CD14-positive monocyte (primary cell): ENCODE measurements at places on chromosomes 7 and 10.
A peak's percentile ranks its signal among the peaks of the same experiment; 100 is the strongest.

DNA sequence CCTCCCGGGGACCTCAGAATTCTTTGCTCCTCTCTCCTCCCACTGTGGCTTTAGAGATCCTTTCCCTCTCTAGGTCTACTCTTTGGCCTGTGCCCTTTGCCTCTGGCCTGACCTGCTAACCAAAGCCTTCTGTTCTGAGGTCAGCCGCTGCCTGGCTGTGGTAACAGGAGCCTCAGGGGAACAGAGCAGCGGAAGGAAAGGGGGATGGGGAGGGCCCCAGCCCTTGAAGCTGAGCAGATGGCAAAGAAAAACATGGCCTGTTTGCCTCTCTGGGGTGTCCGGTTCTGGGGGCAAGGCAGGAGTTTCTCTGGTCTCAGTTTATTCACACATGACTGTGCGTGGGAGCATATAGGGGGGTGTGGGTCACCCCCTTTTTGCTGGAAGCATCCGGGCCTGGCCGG is 28.2 kb downstream of the COL26A1 start:
- DNase-seq = no peak
- no peak overlapping the region for H3K27ac ChIP-seq
- peaks cover 2% of the 10 kb centered on the region for H3K27me3 ChIP-seq

DNA sequence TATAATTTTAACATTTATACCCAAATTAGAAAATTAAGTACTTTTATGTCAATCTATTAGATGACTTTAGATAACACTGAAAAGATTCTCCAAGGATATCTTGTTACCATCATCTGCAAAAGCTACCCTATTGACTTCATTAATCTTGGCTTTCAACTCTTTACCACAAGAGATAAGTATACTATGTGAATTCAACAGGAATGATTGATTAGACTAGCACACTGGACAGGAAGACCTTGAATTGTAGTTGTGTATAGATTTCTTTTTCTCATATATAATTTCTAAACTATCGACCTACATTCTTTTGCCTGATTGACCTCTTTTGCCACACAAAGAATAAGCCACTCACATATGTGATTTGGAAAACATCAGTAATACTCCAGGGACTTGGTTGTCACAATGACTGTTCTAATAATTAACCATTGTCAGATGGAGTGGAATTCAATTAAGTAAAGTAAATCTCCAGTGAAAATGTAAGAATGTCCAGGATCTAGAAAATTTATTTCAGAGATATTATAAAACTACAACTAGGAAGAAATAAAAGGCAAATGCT is 1132.0 kb downstream of the SORCS1 start:
- H3K27me3 ChIP-seq = no peaks in the 10 kb centered on the region
- no peak overlapping the region for H3K27ac ChIP-seq
- DNase-seq = no peak
- no peaks in the 10 kb centered on the region for H3K36me3 ChIP-seq
- no peaks in the 10 kb centered on the region for H3K4me1 ChIP-seq

GRCh38 chr10:15176269-15176668 is 7.8 kb upstream of the NMT2 start:
- H3K4me3 ChIP-seq = no peak overlapping the region
- H3K27ac ChIP-seq = no peak overlapping the region
- DNase-seq = no peak
- no peaks in the 10 kb centered on the region for H3K4me1 ChIP-seq

DNA sequence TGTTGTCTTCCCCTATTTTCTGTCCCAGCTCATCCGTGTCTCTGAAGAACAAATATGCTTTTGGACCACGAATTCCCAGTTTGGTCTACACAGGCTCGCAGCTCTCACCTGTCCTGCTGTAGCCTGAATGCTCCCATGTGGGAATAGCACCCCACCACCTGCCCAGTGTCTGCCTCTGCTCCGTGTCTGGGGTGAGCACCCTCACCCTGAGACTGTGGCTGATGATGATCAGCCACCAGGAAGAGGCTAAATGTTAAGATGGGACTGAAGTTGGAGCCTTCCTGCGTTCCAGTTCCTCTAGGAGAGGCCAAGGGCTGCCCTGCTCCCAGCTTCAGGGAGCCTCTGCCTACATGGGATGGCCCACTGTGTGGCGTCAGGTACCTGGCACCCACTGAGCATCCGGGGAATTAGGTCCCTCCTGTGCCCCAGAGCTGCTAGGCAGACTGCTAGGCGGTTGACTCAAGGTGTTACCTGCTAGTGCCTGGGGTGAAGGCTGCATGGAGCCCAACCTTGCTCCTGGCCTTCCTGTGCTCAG is 3.7 kb downstream of the PGAM2 start:
- H3K4me1 ChIP-seq = no peaks in the 10 kb centered on the region
- no peak for DNase-seq
- peaks cover 58% of the 10 kb centered on the region for H3K36me3 ChIP-seq
- H3K4me3 ChIP-seq = no peak overlapping the region
- H3K27ac ChIP-seq = no peak overlapping the region

- H3K27ac ChIP-seq = no peak overlapping the region
- H3K27me3 ChIP-seq = no peaks in the 10 kb centered on the region
- no peaks in the 10 kb centered on the region for H3K36me3 ChIP-seq
Observed at GRCh38 chr7:130840599-130840998, 106.6 kb upstream of the KLF14 start.

DNA sequence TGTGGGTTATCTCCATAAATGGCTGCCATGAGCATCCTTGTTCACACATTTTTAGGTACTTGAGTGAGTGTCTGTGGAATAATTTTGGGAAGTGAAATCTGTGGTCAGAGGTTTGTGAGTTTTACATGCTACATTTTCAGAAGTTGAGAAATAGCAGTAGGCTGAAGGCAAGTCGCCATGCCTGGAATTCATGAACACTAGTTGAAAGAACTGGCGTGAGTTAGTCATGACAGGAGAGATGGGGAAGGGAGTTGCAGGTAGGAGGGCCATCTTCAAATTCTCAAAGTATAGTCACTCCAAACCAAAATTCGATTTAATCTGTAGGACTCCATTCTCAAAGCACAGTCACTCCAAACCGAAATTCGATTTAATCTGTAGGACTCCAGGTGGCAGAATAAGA is 89.6 kb downstream of the EGFR start:
- no peaks in the 10 kb centered on the region for H3K27me3 ChIP-seq
- DNase-seq = no peak
- no peak overlapping the region for H3K27ac ChIP-seq
- H3K4me1 ChIP-seq = no peaks in the 10 kb centered on the region
- H3K36me3 ChIP-seq = no peaks in the 10 kb centered on the region

DNA sequence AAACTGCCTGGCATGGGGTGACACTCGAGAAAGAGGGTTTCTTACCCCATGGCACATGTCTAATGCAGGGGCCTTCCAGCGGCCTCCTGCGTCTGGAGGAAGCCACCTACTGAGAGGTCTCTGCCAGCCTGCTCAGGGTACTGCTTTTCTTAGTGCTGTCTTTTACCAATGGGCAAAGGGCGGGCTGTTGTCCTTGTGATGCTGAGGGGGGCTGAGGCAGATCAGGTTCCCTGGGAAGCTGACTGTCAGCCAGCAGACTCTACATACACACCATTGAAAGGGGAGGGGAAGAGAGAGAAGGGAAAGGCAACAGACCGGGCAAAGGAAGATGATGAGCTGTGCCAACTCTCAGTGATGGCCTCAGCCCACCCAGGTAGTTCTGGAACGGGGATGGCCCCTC is 48.7 kb downstream of the COL13A1 start:
- H3K4me3 ChIP-seq = no peak overlapping the region
- H3K4me1 ChIP-seq = no peaks in the 10 kb centered on the region
- no peak for DNase-seq
- no peaks in the 10 kb centered on the region for H3K36me3 ChIP-seq

DNA sequence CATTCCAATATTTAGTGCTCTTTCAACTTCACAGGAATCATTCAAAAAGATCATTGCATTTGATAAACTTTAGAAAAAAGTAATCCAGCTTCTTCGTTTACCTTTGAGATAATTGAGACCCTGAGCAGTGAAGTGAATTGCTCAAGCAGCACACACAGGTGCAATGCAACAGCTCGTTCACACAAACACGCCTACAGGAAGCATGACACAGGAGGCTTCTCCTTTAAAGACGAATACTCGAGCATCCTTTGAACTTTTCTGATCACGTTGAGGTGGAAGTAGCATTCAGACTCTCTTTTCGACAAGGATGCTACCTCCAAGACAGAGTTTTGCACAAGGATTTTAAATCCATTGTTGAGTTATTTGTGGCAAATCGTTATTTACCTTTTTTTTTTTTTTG is 18.0 kb upstream of the RSU1 start:
- H3K4me3 ChIP-seq = no peak overlapping the region
- no peak for DNase-seq
- H3K36me3 ChIP-seq = no peaks in the 10 kb centered on the region
- H3K4me1 ChIP-seq = no peaks in the 10 kb centered on the region

DNA sequence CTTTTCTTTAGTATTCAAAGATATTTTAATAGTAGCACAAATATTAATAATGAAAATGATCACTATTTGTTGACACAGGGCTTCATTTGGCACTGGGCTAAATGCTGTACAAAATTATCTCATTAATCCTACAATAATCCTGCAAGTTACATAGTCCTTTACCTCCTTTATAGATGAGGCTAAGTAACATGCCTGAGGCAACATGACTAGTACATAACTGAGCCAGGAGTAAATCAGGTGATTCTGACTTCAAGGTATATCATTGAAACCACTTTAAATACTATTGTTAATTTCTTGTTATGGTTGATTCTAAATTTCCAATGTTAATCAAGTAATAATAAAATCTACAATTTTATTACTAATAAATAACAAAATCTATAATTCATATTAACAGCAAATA is 39.8 kb downstream of the SEM1 start:
- no peak overlapping the region for H3K4me3 ChIP-seq
- DNase-seq = no peak
- no peaks in the 10 kb centered on the region for H3K4me1 ChIP-seq
- H3K27me3 ChIP-seq = no peaks in the 10 kb centered on the region

DNA sequence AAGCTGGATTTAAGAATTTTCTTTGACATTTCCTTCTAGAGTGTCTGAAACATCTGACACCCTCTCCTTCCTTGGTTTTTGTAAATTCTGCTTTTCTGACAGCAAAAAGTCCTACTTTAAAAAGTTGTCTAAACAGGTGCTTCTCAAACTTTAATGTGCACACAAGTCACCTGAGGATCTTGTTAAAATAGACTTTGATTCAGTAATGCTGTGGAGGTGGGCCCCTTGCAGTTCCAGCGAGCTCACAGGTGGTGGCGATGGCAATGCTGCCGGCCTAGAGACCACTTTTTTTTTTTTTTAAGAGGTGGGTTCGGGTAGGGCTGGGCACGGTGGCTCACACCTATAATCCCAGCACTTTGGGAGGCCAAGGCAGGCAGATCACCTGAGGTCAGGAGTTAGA is 77.1 kb downstream of the ABCC2 start:
- H3K4me3 ChIP-seq = no peak overlapping the region
- no peaks in the 10 kb centered on the region for H3K36me3 ChIP-seq
- H3K27ac ChIP-seq = no peak overlapping the region
- no peak for DNase-seq

DNA sequence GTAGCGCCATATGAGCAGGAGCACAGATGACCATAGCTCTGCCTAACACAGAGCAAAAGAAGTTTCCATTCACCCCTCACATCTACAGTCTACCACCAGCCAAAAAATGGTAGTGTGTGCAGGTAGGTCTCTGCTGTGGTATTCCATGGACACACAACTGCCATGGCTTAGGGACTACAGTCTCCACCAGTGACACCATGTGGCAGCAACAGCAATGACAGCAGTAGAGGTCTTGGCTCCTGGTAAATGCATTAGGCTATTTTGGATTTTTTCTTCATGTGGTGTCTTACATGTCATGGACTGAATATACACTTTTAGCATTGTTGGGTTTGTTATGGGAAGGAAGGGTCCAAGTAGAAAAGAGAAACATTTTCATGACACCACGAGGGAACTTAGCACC is 70.1 kb upstream of the CABCOCO1 start:
- DNase-seq = peak; percentile 11
- H3K36me3 ChIP-seq = no peaks in the 10 kb centered on the region
- H3K27ac ChIP-seq = no peak overlapping the region

DNA sequence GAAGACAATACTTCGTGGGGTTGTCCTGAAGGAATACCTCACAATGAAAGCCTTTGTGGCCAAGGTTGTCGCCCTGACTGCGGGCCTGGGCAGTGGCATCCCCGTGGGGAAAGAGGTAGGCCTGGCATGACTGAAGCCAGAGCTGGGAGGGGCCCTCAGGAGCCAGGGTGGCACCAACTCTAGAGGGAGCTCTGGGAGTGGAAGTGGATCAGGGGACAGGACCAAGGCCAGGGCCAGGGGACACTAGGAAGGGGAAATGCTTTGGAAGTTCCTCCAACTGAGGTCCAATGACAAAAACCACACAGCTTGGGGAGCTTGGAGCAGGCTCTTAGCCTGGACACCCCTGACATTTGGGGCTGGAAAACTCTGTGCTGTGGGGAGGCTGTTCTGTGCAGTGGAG is 5.8 kb downstream of the CLCN1 start:
- H3K36me3 ChIP-seq = no peaks in the 10 kb centered on the region
- peak; percentile 66 for DNase-seq
- H3K27ac ChIP-seq = no peak overlapping the region
- H3K27me3 ChIP-seq = no peaks in the 10 kb centered on the region

- H3K27me3 ChIP-seq = no peaks in the 10 kb centered on the region
- no peak overlapping the region for H3K27ac ChIP-seq
Observed at GRCh38 chr10:70690589-70690988, 18.3 kb downstream of the ADAMTS14 start.

DNA sequence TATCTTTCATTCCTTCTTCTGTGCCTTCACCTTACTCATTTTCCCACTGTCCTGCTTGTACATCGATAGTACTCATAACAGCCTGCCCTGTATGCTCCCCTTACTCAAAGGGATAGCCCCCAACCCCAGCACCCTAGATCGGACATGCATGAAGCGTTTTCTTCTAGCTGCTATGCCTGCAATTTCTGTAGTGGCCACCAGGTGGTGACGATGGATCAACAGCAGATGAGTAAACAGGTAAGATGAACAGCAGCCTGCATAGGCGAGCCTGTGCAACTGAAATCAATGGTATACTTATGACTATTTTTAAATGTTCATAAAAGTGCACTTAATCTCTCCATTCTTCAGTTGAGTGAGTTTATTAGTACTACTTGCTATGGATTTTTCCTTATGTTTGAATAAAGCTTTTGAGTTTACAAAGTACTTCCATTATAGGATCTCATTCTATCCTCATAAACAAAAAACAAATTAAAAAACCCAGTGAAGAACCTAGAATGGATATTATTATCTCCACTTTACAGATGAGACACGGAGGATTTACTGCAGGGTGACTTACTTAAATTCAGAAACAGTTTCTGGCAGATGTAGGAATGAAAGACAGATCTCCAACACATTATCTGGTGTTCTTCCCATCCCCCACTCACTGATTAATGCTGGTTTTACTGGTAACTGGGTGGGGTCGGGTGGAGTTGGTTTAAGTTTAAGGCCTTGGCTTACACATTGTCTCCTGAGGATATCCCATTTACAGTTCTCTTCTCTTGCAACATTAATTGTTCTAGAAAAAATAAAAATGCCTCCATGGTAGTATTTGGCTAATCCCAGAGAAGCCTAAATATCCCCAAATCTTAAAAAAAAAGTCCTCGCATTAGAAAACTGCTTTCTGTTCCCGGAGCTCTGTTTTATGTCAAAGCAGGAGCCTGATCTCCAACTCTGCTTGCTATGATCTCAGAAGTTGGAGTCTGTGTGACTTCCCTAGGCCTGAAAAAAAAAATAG is 222.1 kb downstream of the GLI3 start:
- no peak overlapping the region for H3K4me3 ChIP-seq
- no peaks in the 10 kb centered on the region for H3K4me1 ChIP-seq
- DNase-seq = peak; percentile 9
- no peaks in the 10 kb centered on the region for H3K36me3 ChIP-seq
- H3K27ac ChIP-seq = no peak overlapping the region
